Fibroblast of skin of right quadriceps (primary cell): ENCODE measurements at places on chromosomes 12 and 14.
A peak's percentile ranks its signal among the peaks of the same experiment; 100 is the strongest.

GRCh38 chr12:116878567-116879508 is 2.4 kb downstream of the HRK start:
- DNase-seq, result no peak

DNA sequence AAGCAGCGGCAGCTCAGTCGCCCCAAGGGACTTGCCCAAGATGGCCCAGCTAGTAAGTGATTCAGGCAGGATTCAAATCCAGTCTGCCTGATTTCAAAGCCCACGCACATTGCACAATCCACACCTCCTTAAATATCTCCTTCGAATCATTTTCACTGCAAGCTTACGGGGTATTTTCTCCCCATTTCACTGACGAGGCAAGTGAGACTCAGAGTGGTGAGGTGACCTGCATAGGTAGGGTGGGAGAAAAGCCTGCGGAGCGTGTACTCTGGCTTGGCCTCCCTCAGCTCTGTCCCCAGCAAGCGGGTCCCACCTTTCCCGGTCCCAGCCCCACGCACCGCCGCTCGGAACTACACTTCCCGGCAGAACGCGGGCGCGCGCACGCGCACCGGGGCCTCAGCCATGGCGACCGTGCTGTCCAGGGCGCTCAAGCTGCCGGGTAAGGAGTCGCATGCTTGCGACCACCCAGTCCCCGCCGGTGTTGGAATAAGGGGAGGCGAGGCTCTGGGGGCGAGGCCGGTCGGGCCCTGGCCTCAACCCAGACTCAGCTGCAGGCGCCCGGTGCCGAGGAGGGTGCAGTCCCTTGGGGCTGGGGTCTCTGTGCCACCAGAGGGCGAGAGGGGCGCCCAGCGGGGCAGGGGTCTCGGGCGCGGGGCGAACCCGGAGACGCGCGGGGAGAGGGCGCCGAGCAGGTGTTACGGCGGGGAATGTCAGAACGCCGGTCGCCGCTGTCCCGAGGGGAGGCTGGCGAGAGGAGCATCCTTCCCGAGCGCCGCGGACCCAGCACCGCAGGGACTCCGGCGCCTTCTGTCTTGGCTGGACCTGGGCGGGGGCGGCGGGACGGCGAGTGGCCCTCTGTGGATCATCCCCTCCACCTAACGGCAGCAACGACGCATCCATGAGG is at the start of gene FAM234B:
FAM234B (plus strand) TSS at position 380 of the 904 bp plus-strand sequence; CDS start at position 403, 23 bp downstream.
- DNase-seq, result peak; percentile 46

GRCh38 chr12:52896190-52897100 is 8.4 kb downstream of the KRT8 start:
- no peak for DNase-seq

- no peak for DNase-seq
Measured at GRCh38 chr14:85223667-85224066, 306.3 kb upstream of the FLRT2 start.

- DNase-seq, result peak; percentile 50
Measured at GRCh38 chr12:68435816-68436215, 103.7 kb upstream of the MDM1 start.

DNA sequence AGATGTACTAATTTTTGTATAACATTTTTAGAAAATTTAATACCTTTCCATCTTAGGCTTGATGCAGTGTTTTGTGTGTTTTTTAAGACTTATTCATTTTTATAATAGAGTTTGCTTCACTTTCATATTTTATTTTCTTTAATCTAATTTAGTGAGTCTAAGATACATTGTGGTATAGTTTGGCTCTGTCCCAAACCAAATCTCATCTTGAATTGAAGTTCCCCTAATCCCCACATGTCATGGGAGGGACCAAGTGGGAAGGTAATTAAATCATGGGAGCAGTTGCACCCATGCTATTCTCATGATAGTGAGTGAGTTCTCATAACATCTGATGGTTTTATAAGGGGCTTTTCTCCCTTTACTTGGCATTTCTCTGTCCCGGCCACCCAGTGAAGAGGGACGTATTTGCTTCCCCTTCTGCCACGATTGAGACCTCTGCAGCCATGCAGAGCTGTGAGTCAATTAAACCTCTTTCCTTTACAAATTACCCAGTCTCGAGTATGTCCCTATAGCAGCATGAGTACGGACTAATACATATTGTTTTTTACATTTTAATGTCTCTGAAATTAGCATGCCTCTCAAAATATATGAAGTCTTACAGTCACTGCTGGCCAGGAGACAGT is 34.9 kb downstream of the GABARAPL1 start:
- DNase-seq, result no peak

DNA sequence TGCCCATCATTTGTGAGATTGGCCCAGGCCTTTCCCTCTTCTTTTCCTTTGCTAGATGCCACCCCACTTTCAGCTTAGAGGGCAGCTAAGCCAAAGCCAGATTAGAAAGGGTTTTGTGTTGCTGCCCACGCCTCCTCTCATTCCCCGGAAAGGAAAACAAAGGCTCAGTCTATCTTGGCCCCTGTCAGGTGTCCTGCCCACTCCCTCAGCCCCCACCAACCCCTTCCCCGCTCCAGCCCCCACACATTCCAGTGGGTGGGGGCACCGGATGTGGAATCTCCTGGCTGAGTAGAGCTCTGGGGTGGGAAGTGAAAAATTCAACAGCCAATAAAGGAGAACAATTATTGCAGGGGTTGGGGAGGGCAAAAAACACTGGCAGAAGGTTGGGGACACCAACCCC is 2.2 kb downstream of the BLOC1S1 start:
- no peak for DNase-seq

DNA sequence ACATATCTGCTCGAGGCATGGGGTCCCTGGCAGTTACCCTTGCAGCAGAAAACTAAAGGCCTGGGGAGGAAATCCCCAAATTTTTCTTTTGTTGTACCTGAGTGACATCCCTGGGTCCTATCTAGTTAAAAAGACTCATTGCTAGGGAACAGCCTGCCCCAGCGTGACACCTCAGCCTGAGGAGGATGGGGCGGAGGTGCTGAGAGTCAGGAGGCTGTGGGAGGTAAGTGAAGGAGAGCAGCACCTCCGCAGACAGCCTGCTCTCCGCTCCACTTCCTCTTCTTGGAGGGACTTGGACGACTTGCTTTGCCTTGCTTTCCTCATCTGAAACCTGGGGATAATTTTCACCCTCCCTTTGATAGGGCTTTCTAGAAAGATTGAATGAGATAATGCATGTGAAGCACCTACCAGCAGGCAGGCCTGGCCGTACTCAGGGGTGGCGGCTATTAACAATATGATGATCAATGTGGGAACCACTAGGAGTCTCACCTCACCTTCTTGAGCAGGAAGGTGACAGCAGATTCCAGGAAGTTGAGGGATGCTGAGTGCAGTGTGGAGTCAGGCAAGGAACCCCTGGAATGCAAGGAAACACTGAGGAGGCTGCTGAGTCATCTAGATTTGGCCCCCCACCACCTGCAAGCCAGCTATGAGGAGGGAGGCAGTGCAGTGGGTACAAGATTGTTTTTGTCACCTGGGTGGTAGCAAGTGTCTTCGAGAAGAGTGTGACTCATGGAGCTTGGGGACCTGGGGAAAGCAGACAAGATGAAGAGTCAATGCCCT is 23.2 kb downstream of the UBE3B start:
- no peak for DNase-seq

DNA sequence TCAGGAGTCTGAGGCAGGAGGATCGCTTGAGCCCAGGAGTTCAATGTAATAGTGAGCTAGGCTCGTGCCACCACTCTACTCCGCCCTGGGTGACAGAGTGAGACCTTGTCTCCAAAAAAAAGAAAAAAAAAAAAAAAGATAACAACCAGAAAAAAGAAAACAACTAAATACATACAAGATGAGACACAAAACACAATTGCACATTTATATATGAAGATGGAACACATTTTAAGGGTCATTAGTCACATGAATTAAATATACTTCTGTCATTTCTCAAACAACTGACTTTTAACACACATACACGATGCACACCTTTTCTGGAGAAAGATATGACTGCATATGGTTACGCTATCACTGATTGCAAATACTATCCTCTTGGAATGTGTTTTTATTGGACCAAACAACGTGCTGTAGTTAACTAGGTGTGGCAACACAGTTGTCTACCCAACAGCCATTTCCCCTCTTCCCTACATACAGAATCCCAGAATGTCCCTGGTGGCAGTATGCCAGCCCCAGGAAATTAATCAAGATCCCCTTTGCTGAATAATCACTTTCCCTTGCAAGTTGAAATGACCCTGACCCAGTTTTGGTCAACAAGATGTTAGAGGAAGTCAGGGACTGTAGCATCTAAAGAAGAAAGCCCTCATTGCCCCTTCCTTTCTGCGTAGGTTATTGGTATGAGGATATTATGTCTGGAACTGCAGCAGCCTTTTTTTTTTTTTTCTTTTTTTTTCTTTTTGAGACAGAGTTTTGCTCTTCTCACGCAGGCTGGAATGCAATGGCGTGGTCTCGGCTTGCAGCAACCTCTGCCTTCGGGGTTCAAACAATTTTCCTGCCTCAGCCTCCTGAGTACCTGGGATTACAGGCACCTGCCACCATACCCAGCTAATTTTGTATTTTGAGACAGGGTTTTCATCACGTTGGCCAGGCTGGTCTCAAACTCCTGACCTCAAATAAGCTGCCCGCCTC is 5.6 kb upstream of the MYL6B start:
- DNase-seq, result no peak

DNA sequence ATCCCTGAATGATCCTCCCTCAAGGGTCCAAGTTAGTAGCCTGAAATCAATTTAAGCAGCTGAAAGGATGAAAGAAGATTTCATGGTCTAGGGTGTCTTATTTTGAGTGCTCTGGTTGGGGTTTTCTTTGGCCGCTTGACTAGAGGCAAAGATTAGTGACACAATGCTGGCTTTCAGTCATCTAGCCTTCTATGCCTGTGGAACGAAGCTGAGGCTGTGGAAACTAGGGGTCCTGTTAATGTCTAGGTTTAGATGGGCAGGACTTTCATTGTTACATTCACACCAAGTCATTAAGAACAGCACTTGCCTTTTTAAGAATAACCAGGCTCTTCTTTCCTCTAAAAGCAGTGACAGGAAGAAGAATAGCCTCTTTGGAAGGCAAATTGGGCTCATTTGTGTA is 253.8 kb upstream of the E2F7 start:
- no peak for DNase-seq

- no peak for DNase-seq
Measured at GRCh38 chr14:69692594-69692993, 74.3 kb upstream of the SRSF5 start.

DNA sequence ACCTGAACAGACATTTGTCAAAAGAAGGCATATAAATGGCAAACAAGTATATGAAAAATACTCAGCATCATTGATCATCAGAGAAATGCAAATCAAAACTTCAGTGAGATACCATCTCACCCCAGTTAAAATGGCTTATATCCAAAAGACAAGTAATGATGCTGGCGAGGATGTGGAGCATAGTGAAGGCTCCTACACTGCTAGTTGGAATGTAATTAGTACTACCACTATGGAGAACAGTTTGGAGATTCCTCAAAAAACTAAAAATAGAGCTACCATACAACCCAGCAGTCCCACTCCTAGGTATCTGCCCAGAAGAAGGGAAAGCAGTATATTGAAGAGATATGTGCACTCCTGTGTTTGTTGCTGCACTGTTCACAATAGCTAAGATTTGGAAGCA is 146.1 kb downstream of the TGFB3 start:
- peak; percentile 28 for DNase-seq

- no peak for DNase-seq
Measured at GRCh38 chr12:63149909-63150712, 890 bp downstream of the AVPR1A start.

- DNase-seq, result no peak
Measured at GRCh38 chr12:62724285-62724684, 210.7 kb downstream of the PPM1H start.

- no peak for DNase-seq
Measured at GRCh38 chr12:57169046-57169795, 21.8 kb upstream of the LRP1-AS start.

- no peak for DNase-seq
Measured at GRCh38 chr14:68573126-68573525, 219.7 kb downstream of the ZFP36L1 start.

DNA sequence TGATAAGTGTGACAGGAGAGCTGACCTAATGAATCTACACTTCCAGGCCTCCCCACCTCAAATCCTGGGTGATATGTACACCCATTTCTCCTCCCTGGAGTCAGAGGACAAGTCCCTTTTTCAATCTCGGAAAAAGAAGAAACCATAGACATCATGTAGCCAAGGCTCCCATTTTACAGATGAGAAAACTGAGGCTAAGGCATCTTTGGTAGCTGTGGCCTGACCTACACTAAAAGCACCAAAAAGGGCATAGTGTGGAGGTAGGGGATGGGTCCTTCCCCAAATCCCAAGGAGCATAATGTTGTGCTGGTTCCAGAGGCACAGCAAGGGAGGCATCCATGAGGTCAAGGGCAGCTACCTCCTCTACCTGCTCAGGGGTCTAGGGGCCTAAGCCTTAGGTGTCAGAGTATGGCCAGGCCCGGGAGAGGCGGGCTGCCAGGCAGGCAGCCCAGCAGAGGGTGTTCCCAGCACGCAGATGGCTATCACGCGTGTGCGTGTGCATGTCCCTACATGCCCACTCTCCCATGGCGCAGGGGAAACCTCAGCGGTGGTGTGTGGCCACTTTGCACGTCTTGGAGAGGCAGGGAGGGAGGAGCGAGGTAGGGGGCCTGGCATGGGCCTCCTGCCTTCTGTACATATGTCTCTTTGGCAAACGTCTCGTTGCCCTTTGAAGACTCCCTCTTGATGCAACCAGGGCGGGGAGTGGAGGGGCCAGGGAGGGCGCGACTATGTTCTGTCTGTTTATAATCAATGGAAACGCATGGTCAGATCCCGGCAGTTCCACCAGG is 2.5 kb downstream of the PGF start:
- DNase-seq, result no peak

- no peak for DNase-seq
Measured at GRCh38 chr12:67928621-67929383, 60.4 kb upstream of the IFNG-AS1 start.

DNA sequence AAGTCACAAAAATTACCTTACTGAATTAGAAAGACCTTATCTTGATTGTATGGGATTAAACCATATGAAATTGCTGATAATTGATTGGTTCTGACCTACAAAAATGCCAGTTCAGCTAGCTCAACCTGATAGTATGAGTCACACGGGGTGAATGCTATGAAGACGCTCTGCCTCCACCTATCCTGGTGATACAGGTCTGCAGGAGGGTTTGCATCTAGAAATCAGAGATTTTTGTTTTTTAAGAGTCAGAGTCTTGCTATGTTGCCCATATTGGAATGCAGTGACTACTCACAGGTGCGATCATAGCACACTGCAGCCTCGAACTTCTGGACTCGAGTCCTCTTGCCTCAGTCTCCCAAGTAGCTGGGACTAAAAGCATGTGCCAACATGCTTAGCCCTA is 120.4 kb downstream of the HMGA2 start:
- no peak for DNase-seq
